Right atrium auricular region (tissue), 2 donors: ENCODE measurements at places on chromosomes 7 and 10.

DNA sequence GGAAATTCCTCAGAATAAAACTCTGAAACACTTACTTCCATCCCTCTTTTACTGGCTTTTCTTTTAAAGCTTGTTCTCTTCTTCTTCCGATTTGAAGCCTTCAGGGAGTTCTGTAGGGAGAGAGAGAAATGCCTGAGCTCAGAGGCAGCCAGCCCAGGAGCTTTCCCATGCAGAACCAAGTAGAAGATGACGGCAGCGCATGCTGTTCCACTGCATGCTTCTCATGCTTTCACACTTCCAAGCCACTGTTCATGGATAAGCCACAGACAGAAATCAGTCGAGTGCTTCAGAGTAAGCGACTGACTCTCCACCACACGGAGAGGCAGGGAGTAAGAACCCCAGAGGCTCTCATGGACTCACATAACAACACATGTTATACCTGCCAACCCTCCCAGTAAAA, 237.3 kb downstream of the DGKI start:
- no peak overlapping the region for H3K4me3 ChIP-seq
- H3K27me3 ChIP-seq: no peaks in the 10 kb centered on the region
- no peaks in the 10 kb centered on the region for H3K4me1 ChIP-seq
- DNase-seq: no peak
- H3K27ac ChIP-seq: no peak overlapping the region

- no peak overlapping the region for H3K27ac ChIP-seq
- H3K4me1 ChIP-seq: no peaks in the 10 kb centered on the region
- H3K4me3 ChIP-seq: no peak overlapping the region
- no peaks in the 10 kb centered on the region for H3K36me3 ChIP-seq
- DNase-seq: no peak
- H3K27me3 ChIP-seq: no peaks in the 10 kb centered on the region
Observed at GRCh38 chr7:52689912-52690311, 345.5 kb upstream of the POM121L12 start.

GRCh38 chr10:123570051-123570897, 95.9 kb upstream of the GPR26 start:
- H3K27ac ChIP-seq: no peak overlapping the region
- no peaks in the 10 kb centered on the region for H3K36me3 ChIP-seq
- no peaks in the 10 kb centered on the region for H3K4me1 ChIP-seq
- no peak overlapping the region for H3K4me3 ChIP-seq

- DNase-seq: no peak
- no peaks in the 10 kb centered on the region for H3K27me3 ChIP-seq
- H3K4me1 ChIP-seq: no peaks in the 10 kb centered on the region
- H3K36me3 ChIP-seq: no peaks in the 10 kb centered on the region
- no peak overlapping the region for H3K27ac ChIP-seq
Observed at GRCh38 chr7:3978839-3979238, 677.8 kb downstream of the SDK1 start.

GRCh38 chr7:116697761-116698160, 25.8 kb downstream of the MET start:
- H3K4me3 ChIP-seq: no peak overlapping the region
- H3K27ac ChIP-seq: no peak overlapping the region
- DNase-seq: no peak
- H3K4me1 ChIP-seq: no peaks in the 10 kb centered on the region
- H3K36me3 ChIP-seq: no peaks in the 10 kb centered on the region

GRCh38 chr7:92836489-92836999, at the start of gene CDK6:
TSS of gene CDK6 (minus strand) at chr7:92836573. CDS start at chr7:92833323, 3,250 bp downstream.
- no peaks in the 10 kb centered on the region for H3K27me3 ChIP-seq
- peak within 1 kb of the TSS; percentile 86 for H3K4me3 ChIP-seq
- no peak for DNase-seq
- peak within 1 kb of the TSS; percentile 95 for H3K27ac ChIP-seq
- H3K4me1 ChIP-seq: peaks cover 12% of the 10 kb centered on the region

DNA sequence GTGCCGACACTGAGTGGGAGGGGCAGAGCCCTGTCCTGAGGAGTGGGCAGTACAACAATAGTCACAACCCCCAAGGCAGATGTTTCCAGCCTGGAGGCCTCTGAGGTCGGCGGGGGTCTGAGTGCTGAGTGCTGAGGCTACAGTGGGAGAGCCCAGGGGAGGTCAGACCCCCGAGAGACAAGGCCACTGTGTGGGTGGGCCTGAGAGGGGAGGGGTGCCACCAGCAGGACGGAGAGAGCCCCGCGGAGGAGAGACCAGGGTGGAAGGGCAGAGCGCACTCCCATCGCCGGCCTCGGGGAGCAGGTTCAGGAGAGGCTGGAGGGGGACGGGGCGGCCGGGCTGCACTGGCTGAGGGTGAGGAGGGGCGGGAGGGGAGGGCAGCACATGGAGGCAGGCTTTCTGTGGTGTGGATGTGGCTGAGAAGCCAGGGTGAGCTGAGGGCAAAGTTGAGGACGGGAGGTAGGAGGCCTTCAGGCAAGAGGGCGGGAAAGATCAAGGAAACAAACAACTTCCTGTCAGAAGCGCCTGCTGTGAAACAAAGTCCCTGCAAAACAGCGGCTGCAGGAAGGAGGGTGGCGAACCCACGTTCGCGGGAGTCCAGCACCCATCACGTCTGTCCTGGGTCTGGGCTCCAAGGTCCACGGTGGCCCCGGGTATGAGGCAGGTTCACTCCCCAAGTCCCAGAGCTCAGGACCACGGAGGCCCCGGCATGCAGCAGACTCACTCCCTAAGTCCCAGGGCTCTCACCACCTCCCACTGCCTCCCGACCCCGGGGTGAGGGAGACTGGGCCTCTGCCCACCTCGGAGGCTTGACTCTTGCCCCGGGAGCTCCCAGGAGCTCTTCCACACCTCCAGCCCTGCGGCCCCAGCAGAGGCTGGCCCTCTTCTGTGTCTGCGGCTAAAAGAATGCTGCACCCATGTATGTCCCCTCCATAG, 76.8 kb upstream of the NKX6-2 start:
- H3K36me3 ChIP-seq: no peaks in the 10 kb centered on the region
- no peaks in the 10 kb centered on the region for H3K27me3 ChIP-seq
- no peak for DNase-seq
- no peak overlapping the region for H3K4me3 ChIP-seq

DNA sequence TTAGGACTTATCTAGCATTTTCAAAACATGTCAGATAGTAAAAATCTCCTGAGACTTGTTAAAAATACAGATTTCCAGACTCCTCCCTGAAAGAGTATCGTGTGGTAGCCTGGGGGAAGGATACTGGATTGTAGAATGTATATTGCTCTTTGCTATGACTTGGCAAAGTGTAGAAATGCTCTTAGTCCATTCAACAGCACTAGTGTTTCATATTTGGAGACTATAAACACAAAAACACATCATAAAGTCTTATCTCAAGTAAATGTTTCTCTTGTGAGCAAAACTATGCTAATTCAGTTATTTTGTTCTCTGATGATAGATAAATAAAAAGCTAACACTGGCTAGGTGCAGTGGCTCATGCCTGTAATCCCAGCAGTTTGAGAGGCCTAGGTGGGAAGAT, 137.5 kb upstream of the PRPS1L1 start:
- H3K27me3 ChIP-seq: no peaks in the 10 kb centered on the region
- no peak overlapping the region for H3K27ac ChIP-seq
- DNase-seq: no peak
- H3K4me1 ChIP-seq: no peaks in the 10 kb centered on the region
- no peak overlapping the region for H3K4me3 ChIP-seq
- H3K36me3 ChIP-seq: no peaks in the 10 kb centered on the region

DNA sequence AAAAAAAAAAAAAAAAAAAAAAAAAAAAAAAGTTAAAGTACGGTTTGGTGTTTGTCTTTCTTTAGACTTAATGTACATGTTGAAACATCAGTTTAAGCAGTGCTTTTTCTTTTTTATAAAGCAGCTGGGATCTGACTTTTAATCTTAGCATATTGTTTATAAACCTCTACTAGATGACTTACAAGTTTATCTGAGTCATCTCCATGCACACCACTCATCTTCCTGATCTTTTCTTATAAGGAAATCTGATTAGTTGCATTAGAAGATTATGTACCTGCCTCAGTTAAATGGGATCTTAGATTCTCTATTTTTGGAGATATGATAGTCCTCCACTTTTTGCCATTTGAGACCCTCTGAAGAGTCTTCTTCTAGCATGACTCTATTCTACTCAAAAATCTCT, 391.9 kb upstream of the LRGUK start:
- DNase-seq: no peak
- no peak overlapping the region for H3K4me3 ChIP-seq
- no peaks in the 10 kb centered on the region for H3K4me1 ChIP-seq
- no peaks in the 10 kb centered on the region for H3K27me3 ChIP-seq
- H3K27ac ChIP-seq: no peak overlapping the region
- no peaks in the 10 kb centered on the region for H3K36me3 ChIP-seq

DNA sequence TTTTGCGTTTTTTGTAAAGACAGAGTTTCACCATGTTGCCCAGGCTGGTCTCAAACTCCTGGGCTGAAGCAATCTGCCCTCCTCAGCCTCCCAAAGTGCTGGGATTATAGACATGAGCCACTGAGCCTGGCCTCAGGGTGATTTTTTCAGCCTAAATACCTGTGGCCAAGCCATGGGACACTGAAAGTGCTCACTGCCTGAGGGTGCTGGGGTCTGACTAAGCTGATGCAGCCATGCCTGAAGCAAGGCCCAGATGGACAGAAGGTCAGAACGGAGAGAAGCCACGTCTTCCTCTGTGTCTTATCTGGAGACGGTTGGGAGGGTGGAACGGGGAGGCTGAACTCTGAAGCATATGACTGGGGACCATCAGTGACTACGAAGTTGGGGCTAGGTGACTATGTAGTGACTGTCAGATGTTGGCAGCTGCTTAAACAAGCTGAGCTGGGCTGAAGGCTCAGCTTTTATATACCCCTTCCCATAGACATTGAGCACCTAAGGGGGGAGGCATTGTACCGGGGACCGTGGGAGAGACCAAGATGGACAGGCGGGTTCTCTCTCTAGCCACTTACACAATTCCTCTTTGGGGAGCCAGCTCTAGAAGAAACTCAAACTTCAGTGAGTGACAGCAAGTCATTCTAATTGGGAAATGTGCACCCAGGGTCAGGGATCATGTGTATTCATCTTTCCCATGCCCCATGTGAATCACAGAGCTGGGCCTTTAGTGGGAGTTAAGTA, 73.3 kb upstream of the HABP2 start:
- DNase-seq: no peak
- no peaks in the 10 kb centered on the region for H3K27me3 ChIP-seq
- no peak overlapping the region for H3K4me3 ChIP-seq
- H3K4me1 ChIP-seq: peaks cover 21% of the 10 kb centered on the region
- no peaks in the 10 kb centered on the region for H3K36me3 ChIP-seq

DNA sequence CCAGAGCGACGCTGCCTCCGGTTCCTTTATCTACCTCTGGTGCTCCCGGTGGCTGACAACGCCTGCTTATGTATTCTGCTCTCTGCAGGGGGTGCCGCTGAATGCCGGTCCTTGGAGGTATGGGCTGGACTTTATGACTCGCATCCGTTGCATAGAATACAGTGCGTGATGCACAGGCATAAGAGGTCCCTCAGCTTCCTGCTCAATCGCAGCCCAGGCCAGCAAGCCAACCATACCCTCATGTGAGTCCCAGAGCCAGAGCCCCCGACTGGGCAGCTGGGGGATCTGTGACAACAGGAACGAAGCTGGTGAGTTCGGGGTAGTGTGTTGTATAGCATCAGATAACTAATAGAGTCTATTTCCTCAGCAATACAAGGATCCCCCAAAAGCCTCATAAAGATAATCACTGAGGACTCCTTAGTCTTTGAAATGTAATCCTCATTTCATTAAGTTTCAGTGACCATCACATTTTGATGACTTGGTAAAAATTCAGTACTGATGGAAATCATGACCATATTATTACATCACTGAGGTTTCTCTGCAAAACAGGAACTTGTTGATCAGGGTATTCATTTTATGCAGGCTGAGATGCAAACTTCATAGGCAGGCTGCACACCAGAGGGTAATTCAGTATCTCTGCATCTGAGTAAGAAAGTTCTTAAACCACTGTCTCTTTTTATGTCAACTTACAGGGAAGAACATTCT, 607.8 kb downstream of the PTPRN2 start:
- no peak for DNase-seq
- H3K4me1 ChIP-seq: no peaks in the 10 kb centered on the region
- no peaks in the 10 kb centered on the region for H3K36me3 ChIP-seq
- H3K27me3 ChIP-seq: no peaks in the 10 kb centered on the region

GRCh38 chr10:104591441-104591840, 49.6 kb upstream of the SORCS3 start:
- DNase-seq: no peak
- no peak overlapping the region for H3K27ac ChIP-seq
- H3K4me3 ChIP-seq: no peak overlapping the region
- H3K36me3 ChIP-seq: no peaks in the 10 kb centered on the region
- no peaks in the 10 kb centered on the region for H3K27me3 ChIP-seq
- H3K4me1 ChIP-seq: no peaks in the 10 kb centered on the region

- peak overlapping the region; percentile 98 for H3K27ac ChIP-seq
- no peak for DNase-seq
- no peaks in the 10 kb centered on the region for H3K36me3 ChIP-seq
- H3K27me3 ChIP-seq: no peaks in the 10 kb centered on the region
Observed at GRCh38 chr7:106282852-106283251, 1.9 kb downstream of the NAMPT start.

DNA sequence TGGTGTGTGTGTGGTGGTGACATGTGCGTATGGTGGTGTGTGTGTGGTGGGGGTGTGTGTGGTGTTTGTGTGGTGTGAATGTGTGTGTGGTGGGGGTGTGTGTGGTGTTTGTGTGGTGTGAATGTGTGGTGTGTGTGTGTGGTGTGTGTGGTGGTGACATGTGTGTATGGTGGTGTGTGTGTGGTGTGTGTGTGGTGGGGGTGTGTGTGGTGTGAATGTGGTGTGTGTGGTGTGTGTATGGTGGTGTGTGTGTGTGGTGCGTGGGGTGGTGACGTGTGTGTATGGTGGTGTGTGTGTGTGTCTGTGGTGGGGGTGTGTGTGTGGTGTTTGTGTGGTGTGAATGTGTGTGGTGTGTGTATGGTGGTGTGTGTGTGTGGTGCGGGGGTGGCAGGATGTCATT, 453.1 kb downstream of the DNAJB6 start:
- no peaks in the 10 kb centered on the region for H3K36me3 ChIP-seq
- no peak overlapping the region for H3K27ac ChIP-seq
- H3K4me3 ChIP-seq: no peak overlapping the region

DNA sequence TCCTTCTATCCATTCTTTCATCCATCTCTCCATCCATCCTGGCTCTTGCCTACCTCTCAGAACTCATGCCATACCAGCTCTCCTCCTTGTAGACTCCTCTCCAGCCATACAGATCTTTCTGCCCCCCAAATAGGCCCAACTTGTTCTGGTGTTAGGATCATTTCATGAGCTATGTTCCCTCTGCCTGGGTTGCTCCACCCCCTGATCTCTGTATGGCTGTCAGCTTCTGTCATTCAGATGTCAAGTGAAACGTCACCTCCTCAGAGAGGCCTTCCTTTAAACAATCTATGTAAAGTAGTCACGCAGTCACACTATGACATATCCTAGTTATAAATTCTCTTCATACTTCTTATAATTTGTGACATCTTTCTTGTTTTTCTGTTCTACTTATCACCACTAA, 42.3 kb upstream of the PNLIPRP3 start:
- no peaks in the 10 kb centered on the region for H3K4me1 ChIP-seq
- H3K27me3 ChIP-seq: no peaks in the 10 kb centered on the region
- no peak for DNase-seq
- H3K27ac ChIP-seq: no peak overlapping the region
- H3K4me3 ChIP-seq: no peak overlapping the region

GRCh38 chr10:20288060-20288459, 471.8 kb downstream of the PLXDC2 start:
- H3K4me1 ChIP-seq: no peaks in the 10 kb centered on the region
- no peaks in the 10 kb centered on the region for H3K36me3 ChIP-seq
- H3K4me3 ChIP-seq: no peak overlapping the region

GRCh38 chr10:72712136-72712535, 20.2 kb downstream of the MCU start:
- no peaks in the 10 kb centered on the region for H3K27me3 ChIP-seq
- no peak overlapping the region for H3K4me3 ChIP-seq

GRCh38 chr7:112104120-112104519, 102.1 kb downstream of the DOCK4 start:
- no peaks in the 10 kb centered on the region for H3K4me1 ChIP-seq
- no peaks in the 10 kb centered on the region for H3K36me3 ChIP-seq
- H3K27me3 ChIP-seq: no peaks in the 10 kb centered on the region
